Kidney tubule cell (primary cell): ENCODE measurements at places on chromosomes 3 and 15.
A peak's percentile ranks its signal among the peaks of the same experiment; 100 is the strongest.

- DNase-seq, result no peak
These were observed 77.4 kb downstream of the ZBBX start for GRCh38 chr3:167302678-167303077.

DNA sequence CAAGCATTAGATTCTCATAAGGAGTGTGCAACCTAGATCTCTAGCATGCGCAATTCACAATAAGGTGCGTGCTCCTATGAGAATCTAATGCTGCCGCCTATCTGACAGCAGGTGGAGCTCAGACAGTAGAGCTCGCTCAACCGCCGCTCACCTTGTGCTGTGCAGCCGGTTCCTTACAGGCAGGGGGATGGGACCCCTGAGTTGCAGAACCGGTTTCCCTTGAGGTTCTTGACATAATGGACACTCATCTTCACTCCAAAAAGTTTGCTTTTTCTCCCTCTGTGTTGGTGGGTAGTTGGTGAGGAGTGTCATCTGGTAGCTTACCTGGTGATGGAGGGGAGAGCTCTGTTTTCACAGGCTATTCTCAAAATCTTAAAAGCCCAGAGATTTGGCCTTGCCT is 324.0 kb upstream of the TBL1XR1 start:
- DNase-seq, result peak; percentile 59

DNA sequence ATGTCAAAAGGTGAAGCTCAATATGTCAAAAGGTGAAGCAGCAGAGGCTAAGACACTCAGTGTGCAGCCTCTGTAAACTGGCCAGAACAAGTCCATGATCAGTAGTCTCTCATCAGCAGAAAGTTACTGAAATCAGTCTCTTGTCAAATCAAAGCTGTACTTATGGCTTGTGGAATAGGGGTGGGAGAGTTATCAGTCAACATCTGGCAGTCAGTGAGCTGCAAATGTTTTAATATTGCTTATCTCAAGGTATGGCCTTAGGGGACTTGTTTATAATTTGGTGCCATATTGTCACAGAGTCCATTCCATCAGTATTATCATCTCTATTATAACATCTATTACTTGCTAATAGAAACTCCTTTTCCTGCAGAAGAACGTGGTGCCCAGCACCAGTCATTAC is 14.9 kb upstream of the WDR49 start:
- DNase-seq, result no peak

DNA sequence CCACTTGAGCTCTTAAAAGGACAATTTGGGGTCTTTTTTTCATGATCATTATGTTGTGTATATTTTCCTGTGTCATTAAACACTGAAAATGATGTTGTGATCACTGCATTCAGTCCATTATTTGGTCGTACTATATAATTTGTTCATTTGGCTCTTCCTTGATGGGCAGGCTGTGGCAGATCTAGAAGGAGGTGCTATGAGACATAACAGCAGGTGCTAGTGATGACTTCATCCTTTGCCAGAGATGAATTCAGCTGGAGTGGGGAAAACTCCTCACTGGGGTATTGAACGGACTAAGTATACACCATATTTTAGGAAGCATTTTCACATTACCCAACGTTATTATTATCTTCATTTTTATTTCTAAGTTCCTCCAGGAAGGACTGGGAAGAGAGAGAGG is 12.0 kb downstream of the CMTM7 start:
- DNase-seq, result peak; percentile 46

DNA sequence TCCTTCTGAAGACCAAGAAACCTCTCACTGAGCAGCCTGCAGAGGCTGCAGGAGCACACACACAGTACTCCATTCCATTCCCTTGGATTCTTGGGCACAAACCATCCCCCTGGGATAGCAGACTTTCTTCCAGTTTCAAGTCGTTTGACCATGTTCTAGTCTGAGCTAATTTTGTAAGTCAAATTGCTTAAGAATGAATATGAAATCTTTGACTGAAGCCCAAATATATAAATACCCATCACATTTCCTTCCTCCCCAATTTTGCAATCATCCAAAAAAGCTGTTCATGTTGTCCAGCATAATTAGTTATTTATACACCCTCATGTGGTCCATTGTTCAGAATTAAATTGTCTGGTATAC is 231.2 kb upstream of the TPRG1 start:
- DNase-seq, result no peak

DNA sequence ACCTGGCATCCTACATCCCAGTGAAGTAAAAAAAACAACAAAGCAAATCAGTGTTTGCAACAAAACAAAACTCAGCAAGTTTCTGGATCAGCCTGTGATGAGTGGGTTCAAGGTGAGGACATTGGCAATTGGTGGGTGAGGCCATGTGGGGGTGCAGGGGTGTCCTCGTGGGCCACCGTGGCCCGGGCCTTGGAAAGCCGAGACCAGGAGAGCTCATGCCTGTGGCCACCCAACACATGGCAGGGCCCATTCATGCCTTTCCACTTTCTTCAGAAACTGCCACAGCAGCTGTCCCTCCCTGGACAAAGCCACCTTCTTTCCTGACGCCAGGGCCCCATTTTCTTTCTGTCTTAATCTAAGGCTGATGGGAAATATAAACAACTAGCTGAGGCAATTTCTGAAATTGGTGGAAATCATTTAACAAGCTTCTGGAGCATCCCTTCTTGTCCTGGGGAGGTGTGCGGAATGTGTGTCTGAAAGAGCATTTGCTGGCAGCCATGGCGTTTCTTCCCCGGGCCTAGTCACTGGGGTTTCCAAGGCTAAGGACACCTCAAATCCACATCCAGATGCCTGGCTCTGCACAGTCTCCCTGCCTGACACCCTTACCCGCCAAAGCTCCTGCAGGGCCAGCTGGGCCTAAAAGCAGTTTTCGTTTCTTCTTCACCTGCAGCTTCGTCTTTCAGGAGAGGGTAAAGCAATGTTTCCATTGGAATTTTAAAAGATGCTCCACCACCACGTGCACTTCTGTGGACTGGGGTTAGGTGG is 34.1 kb upstream of the SFMBT1 start:
- no peak for DNase-seq

DNA sequence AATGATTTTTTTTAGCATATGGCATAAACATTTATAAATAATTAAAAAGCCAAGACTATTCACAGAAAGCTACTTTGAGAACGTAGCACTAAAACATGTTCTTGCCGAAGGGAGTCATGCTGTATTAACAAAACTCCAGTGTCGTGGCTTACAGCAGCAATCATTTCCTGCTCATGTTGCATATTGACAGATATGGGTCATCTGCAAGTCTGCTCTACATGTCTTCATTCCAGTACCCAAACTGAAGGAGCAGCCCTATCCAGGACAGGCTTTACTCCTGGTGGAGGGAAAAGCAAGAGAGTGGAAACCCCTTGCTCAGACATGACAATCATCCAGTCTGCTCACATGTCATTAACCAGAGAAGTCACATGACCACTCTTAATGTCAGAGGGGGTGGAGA is 87.6 kb downstream of the NEK11 start:
- no peak for DNase-seq
